Liver (tissue), 10 donors: ENCODE measurements at places on chromosomes 3 and 15.

- no peak for DNase-seq
Observed at GRCh38 chr3:120796976-120797375, 54.4 kb downstream of the GTF2E1 start.

GRCh38 chr3:536417-536813, 339.9 kb downstream of the CHL1 start:
- DNase-seq, result no peak

DNA sequence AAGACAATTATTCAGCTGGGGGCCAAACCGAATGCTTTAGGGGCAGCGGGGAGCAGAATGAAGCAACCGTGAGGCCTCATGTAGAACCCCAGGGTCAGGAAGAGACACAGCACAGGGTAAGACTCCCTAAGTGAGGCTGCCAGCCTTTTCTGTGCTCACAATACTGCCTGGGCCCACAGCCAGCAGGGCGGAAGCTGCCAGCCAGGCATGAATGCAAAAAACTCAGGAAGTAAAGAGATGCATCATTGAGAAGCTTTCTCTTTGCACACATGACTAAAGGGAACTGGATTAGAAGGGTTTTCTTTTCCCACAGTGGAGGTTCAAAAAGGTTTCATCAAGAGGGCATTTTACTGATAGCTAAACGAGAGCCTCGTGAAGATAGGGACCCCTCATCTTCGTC, 33.3 kb downstream of the CA12 start:
- DNase-seq, result no peak

DNA sequence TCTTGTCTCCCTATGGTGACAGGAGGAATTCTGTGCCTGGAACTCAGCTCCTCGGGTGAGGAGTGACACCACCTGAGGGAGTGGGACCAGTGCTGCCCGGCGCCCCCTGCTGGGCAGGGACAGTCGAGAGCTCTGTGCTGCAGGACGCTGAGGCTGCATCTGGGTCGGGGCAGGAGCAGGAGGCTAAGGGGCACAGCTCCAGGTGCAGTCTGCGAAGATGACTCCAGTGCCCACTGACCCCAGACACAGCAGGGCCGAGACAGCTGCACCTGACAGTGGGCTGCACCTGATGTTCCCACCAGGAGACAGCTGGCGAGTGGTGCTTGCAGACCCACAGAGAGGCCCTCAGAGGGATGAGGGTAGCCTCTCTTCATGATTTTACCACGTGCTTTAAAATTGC, 152.9 kb downstream of the ATP10A start:
- DNase-seq, result peak; percentile 64

DNA sequence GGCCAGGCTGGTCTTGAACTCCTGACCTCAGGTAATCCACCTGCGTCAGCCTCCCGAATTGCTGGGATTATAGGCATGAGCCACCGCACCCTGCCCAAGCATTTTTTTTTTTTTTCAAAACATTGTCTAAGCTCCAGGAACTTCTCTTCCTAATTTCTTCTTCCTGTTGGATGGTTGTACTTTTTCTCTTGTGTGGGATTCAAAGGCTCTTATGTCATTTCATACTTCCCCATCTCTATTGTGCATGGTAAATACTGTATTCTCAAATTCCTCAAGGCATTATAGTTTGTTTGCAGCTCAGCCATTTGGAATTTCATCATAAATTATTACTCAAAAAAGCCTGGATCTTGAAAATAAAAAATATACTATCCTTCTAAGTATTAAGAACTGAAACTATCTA, 199.1 kb upstream of the GADL1 start:
- DNase-seq, result no peak

GRCh38 chr3:39267631-39268548, 11.9 kb downstream of the CX3CR1 start:
- DNase-seq, result peak; percentile 20

- no peak for DNase-seq
Observed at GRCh38 chr3:47444103-47444502, 31.6 kb downstream of the SCAP start.

- no peak for DNase-seq
Observed at GRCh38 chr3:42077785-42078184, 13.4 kb upstream of the TRAK1 start.

- no peak for DNase-seq
Observed at GRCh38 chr3:175065497-175065896, 206.4 kb downstream of the NAALADL2 start.

GRCh38 chr3:57065588-57065987, 5.1 kb downstream of the SPATA12 start:
- no peak for DNase-seq

- no peak for DNase-seq
Observed at GRCh38 chr3:118637846-118638245, 396.8 kb downstream of the IGSF11 start.

- DNase-seq, result peak; percentile 46
Observed at GRCh38 chr15:77107531-77108355, 36.8 kb upstream of the TSPAN3 start.

- DNase-seq, result no peak
Observed at GRCh38 chr3:53712817-53713388, 133.3 kb downstream of the CHDH start.

DNA sequence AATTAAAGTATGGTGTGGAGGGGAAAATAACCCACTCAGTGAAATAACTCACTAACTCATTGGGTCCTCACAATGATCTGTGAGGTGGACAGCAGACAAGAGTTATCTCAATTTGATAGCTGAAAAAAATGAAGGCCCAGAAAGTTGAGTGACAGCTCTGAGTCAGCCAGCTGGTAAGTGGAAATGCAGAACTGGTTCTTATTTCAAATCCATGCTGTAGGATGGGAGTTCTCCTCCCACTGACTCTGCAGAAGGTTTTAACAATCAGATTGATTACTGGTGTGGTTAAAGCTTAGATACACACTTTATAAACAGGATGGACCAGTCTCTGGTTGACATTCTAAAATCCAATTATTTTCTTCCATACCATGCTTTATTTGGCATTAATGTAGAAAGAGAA, 87.0 kb upstream of the LMOD3 start:
- no peak for DNase-seq

GRCh38 chr15:89905846-89906378, 6.8 kb downstream of the ARPIN start:
- no peak for DNase-seq

GRCh38 chr3:47892286-47893040, 89.5 kb downstream of the DHX30 start:
- DNase-seq, result no peak

DNA sequence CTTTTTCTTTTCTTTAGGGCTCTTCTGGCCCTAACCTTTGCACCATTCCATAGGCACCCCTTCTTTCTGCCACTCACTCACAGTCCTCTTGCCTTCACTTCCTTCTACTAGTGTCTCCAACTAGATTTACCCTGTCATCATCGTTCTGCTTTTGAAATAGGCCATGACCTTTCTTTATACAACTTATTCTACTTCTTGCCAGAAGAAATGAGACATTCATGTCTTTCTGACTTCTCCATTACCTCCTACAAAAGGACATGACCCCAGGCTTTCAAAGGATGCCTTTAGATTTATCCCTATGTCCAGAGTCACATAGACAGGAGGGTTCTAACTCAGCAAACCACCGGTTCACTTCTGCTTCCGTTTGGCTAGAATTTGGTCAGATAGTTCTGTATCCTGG, 336.4 kb upstream of the LRRFIP2 start:
- DNase-seq, result no peak

GRCh38 chr15:34582461-34583371, 735 bp downstream of the GOLGA8B start:
- DNase-seq, result peak; percentile 42

DNA sequence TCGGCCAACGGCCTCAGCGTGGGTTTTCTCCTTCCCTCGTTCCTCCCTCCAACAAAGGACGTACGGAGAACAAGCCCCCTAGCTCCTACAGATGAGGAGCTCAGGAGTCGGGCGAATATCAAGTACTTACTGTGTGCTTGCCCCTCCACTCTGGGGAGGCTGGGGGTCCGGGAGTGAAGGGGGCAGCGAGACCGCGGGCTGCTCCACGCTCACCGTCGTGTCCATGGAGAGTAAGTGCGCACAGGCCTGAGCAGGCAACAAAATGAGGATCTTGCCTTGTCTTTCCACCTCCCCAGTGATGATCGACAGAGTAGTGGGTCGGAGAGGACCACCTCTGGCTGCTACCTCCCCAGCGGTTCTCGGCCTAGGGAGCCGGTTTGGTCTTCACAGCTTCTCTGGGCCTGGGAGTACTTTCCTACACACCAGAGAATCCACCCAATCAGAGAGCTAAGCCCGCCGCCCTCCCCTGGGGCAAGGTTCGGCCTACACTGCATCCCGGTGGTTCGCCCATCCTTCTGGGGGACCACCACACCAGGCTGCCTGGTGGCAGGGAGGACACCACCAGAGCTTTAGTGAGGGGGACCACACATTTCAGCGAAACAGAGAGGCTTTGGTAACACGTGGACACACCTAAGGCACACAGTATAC, 603 bp upstream of the TRANK1 start:
- DNase-seq, result no peak

DNA sequence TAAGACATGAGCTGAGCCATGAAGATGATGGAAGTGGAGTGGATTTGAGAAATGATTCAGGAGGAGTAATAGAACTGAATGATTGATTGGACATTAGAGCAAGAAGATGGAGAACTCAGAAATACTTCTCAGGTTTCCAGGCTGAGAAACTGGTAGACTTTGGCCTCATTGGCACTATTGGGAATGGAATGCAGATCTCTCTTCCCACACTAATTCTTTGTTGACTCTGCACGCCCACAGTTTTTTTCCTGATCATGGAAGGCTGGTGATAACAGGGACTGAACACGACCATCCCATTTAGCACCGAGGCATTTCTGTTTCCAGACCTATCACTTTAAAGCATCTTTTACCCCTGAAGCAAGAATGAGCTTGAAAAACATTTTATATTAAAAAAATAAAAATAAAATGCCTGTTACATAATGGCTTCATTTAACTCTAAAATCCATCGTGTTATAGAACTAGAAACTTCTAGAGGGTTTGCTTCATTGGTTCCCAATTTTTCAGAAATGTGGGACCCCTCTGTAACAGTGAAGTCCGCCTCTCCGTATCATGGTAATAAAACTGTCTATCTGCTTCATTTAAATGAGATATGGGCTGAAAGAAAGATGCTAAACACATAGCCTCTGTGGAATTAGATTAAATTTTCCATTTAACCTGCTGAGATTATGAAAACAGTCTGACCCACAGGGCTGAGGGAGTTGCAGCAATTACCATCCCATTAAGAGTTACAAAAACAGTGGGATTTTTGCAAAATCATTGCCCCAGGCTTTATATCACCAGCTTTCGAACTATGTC, 562.0 kb upstream of the CFAP20DC start:
- DNase-seq, result no peak

DNA sequence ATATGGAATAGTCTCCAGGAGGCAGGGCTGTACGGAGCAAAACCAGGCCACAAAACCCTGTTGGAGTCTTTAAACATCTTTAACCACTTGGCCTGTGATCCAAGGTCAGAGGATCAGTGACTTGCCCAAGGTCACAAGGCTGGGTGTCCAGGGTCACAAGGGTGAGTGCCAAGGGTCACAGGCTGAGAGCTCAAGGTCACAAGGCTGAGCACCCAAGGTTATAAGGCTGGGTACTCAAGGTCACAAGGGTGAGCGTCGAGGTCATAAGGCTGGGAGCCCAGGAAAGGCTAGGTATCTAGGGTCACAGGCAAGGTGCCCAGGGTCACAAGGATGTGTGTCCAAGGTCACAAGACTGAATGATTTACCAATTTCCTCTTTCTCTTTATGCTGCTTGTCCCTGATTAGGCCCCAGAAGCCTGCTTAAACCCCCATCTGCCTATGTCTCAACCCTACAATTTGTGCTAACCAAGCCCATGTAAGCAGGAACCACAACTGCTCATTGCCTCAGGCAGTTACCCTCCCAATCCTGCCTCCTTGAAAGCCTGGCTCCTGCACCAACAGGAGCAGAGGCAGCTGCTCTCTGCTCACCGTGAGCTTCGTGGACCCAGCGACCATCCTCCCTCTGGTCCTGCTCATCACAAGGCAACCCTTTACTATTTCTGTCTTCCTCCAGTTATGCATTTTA, 51.5 kb downstream of the MGLL start:
- no peak for DNase-seq

GRCh38 chr3:45153658-45154437, 7.7 kb upstream of the CDCP1 start:
- DNase-seq, result no peak

- DNase-seq, result no peak
Observed at GRCh38 chr3:5260992-5261501, 73.5 kb downstream of the EDEM1 start.

GRCh38 chr3:65484964-65485363, 553.8 kb downstream of the MAGI1 start:
- no peak for DNase-seq

DNA sequence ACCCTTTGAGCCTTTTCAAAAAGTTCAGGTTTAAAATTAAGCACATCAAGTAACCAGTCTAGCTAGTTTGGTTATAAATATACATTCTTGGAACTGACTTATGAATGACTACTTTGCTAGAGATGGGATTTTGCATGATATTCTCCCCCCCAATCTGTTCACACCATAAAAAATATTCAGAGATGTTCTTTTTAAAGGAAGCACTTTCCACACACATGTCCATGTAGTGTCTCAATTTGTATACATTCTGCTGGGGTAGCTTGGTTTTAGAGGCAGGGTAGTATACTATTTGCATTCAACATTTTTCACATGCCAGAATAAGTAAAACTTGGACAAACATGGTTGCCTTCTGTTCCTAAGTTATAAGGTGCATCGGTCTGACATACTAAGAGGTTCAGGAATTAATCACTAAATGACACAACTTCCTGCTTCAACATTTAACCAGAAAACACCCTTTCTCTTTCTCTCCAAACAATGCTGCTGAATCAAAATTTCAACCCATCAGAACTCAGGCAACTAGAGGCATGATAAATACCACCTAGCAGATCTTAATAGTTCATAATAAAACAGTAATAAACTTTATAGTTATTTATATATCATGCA, 57.0 kb downstream of the SUMF1 start:
- no peak for DNase-seq

DNA sequence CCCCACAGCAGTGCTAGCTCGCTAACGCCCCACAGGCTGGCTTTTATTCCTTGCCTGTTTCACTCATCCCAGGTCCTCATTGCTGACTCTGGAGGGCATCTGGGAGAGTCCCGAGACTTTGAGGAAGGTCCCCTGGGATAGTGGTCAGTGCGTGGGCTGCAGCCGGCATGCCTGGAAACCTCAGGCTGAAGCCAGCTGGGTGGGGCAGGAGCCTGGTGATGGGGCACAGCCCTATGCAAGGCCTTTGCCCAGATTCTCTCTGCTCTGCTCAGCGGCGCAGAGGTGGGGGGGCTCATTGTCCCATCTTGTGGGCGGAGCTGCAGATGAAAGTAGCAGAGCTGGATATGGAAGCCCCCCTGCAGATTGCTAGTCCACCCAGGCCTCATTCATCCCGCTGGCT, 55.7 kb upstream of the SMAD6 start:
- DNase-seq, result no peak

DNA sequence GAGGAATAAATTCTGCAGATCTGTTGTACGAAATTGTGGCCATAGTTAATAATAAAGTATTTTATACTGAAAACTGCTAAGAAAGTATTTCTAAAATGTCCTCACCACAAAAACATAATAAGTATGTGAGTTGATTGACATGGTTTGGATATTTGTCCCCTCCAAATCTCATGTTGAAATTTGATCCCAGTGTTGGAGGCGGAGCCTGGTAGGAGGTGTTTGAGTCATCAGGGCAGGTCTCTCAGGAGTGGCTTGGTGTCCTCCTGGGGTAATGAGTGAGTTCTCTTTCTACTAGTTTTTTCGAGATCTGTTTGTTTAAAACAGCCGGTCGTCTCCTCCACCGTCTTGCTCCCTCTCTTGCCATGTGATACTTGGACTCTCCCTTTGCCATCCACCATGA, 424.1 kb upstream of the KCNMB2 start:
- DNase-seq, result no peak
